HAP-1 (cell line): ENCODE measurements at places on chromosomes 7 and 10.

- DNase-seq: no peak
These were observed 23.7 kb downstream of the PARP12 start for GRCh38 chr7:140039066-140039465.

- peak; percentile 25 for DNase-seq
These were observed 59.8 kb downstream of the COL13A1 start for GRCh38 chr10:69861251-69862240.

GRCh38 chr7:155287284-155287935 is 10.3 kb upstream of the INSIG1 start:
- no peak for DNase-seq

DNA sequence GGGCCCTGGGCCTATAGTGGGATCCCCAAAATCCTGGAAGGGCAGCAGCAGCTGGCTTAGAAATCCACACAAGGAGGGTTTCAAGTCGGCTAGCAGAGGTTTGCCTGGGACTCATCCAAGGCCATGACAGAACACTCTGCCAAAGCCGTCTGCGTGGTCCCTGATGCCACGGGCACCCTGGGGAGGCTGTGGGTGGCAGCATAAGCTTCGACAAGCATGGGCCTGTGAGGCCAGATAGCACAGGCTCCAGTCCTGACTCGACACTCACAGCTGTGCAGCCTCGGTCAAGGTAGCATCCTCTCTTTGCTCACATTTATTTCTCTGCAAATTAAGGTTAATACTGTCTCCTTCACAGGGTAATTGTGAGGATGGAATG is 138.3 kb downstream of the JCAD start:
- no peak for DNase-seq

GRCh38 chr10:11197266-11197712 is 179.6 kb downstream of the CELF2 start:
- no peak for DNase-seq

- no peak for DNase-seq
These were observed 114.0 kb upstream of the CNTNAP2 start for GRCh38 chr7:146002431-146003078.

GRCh38 chr10:60044242-60044641 is 137.9 kb upstream of the CCDC6 start:
- no peak for DNase-seq

DNA sequence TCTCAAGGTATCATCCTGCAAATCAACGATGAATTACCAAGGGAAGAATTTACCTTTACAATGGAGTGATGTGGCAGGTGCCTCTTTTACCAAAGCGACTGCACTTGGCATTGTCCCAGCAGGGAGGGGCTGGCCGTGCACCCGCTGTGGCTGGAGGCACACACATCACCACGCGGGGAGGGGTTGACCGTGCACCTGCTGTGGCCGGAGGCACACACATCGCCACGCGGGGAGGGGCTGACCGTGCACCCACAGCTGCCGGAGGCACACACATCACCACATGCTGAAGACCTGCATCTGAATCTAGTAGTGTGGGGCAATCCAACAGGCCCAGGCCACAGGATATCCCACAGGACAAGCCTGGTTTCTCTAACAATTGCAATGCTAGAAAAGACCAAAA is 493.5 kb downstream of the DNAJB6 start:
- no peak for DNase-seq

DNA sequence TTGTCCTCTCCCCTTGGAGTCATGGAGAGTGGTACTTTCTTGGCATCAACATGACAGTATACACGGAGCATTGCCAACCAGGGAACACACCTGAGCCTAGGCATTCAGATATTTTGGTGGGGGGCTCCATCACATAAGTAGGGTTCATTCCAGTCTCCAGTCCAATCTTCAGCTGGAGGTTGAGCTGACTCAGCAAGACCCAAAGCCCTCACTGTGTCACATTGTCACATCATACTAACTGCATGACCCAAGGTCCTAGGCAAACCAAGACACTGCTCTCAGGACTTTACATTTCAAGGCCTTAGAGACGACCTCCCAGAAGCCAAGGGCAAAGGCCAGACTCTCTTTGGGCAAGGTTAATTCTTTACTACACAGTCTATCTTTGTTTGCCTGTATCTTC is 190.1 kb downstream of the TMEM178B start:
- no peak for DNase-seq

GRCh38 chr10:8049045-8049864 is 5.2 kb upstream of the GATA3 start:
- peak; percentile 62 for DNase-seq

- no peak for DNase-seq
These were observed 46.3 kb upstream of the NANOS1 start for GRCh38 chr10:118983263-118983662.

DNA sequence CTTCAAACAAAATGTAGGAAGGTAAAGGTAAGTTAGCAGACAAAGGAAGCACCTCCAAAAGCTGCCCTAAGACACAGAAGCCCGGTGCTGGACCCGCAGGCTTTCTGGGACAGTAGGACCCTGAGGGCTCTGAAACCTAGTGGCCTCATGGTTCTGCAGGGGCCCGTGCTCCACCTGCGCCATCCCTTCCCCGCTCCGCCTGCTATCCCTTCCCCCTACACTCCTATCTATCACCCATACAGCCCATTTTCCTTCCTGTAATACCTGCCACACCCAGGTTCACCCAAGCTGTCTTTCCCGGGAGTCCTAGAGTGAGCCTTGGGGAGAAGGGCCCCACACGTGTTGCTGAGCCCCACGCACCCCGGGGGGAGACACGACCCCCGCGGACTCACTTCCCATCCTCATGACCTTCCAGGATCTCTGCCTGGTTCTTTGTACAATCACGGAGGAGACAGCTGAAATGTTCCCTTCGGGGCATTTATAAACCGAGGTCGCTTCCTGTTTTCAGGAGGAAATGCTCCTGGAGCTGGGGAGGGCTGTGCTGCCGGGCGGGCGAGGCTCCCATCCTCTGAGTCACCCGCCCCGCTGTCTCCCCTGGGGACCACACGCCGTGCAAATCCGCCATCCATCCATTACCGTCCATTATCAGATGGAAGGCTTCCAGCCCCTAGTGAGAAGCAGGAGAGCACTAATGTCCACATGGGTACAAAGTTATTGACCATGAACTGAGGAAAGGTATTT is 251.7 kb upstream of the PITRM1 start:
- DNase-seq: no peak

DNA sequence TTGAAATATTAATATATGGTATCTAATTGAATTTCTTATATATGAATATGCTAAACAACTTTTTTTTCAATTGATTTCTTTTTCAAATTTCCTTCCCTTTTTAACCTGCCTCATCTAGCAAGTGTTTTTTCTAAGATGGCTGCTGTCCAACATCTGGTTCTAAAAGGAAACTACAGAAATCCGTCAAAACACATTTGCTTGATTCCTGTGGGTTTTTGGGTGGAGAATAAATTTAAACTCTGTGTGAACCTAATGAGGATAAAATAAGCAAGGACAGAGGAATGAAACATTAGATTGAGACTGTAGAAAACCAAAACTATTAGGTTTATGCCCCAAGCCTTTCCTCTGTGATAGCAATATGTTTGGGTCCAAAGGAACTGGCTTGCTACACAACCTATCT is 75.5 kb upstream of the STARD3NL start:
- no peak for DNase-seq

- DNase-seq: no peak
These were observed 1.1 kb upstream of the SEMA4G start for GRCh38 chr10:100968062-100968736.

- no peak for DNase-seq
These were observed 705 bp downstream of the SLF2 start for GRCh38 chr10:100913470-100913865.

GRCh38 chr7:105241198-105241597 is 147.5 kb downstream of the SRPK2 start:
- DNase-seq: no peak

GRCh38 chr10:71081229-71081560 is 131.2 kb upstream of the UNC5B start:
- DNase-seq: peak; percentile 4

DNA sequence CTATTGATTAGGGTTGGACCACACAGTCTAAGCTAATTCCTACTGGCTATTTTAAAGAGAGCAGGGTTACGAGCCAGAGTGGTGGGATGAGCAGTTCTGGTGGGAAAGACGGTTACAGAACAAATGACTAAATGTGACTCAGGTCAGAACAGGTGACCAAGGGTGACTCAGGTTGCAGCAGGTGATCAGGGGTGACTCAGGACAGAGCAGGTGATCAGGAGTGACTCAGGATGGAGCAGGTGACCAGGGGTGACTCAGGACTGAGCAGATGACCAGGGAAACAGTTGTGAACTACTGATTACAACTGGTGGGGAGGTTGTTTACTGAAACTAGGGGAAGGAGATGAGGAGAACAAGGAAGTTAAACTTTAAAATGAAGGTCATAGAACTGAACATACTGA is 366.3 kb downstream of the ABCA13 start:
- no peak for DNase-seq

- DNase-seq: no peak
These were observed 99.6 kb downstream of the C10orf90 start for GRCh38 chr10:126570621-126571602.

DNA sequence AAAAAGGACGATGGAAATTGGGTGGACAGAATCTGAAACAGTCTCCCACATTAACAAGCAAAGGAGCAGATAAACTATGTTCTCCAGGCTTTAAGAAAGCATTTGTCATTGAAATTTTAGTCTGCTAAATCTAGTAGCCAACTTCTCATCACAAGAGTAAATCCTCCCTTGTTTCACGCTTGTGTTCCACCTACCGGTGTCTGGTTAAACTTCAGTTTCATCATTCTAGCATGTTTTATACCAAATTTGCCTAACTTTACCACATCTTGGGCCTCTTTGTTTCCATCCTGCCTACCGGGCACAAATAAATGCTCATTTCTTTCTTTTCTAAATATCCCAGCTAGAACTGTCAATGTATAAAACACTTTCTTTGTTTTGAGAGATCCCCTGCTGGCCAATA is 5.8 kb downstream of the LIPA start:
- DNase-seq: no peak

GRCh38 chr7:26397332-26397731 is 105.7 kb downstream of the SNX10 start:
- no peak for DNase-seq

GRCh38 chr10:71909399-71910083 is 54.7 kb upstream of the CHST3 start:
- no peak for DNase-seq

DNA sequence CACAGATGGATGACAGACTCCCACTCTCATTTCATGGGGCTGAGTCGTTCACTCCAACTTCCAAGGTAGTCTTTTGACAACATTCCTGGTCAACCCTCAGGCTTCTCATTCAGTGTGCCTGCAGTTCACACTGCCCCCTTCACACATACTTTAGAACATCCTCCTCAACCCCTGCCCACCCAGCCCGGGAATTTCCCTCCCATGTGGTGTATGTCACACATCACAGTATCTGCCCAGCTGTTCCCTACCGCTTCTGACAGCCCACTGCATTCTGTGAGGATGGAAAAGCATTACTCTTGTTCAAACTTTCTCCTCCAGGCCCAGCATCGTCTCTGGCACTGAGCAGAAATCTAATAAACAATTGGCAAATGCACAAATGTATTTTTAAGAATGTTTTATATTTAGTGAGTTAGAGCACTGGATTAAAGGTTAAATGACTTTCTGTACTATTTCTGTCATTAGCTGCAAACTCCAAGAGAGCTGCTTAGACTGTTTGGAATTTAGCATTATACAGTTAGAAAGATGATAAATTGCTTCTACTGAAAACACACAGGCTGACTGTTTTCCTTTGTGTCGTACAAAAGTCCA is 110.4 kb downstream of the SFMBT2 start:
- DNase-seq: no peak

GRCh38 chr10:21292763-21293517 is 232.5 kb downstream of the SKIDA1 start:
- peak; percentile 81 for DNase-seq

GRCh38 chr10:3185386-3185785 is 12.8 kb upstream of the PITRM1 start:
- no peak for DNase-seq

GRCh38 chr10:30812018-30812851 is 182.7 kb upstream of the LYZL2 start:
- DNase-seq: no peak

GRCh38 chr7:111045449-111045848 is 45.5 kb upstream of the LRRN3 start:
- DNase-seq: no peak

DNA sequence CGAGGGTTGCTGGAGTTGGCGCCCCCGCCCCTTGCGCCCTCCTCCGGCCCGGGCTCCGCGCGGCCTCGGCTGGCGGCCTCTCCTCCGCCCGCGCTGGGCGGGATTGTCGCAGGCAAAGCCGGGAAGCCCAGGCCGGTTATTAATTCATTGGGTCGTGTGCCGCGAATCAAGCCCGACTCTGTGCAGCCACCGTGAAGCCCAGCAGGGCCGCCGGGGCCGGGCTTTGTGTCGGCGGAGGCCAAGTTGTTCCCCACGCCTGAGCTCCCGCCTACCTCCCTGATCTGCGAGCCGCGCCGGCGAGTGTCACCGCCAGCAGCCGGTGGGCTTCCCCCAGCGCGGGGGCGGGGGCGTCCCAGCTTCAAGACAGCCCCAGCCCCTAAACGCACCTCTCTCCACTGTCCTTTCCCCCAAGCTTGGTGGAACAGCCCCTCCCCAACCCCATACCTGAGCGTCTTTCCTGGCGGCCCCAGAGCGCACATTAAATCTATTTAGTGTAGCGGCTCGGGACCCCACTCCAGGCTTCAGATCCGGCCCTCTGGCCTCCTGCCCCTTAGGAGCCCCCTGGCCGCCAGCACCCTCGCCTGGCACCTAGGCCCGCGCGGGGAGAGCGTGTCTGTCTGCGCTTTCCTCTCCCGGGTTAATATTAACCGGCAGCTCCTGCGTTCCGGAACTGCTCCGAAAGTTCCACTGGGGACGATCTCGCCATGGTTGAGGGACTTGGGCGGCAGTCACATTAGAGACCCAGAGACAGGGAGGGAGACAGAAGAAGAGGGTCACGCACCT is 3.5 kb downstream of the SHH start:
- DNase-seq: peak; percentile 33

DNA sequence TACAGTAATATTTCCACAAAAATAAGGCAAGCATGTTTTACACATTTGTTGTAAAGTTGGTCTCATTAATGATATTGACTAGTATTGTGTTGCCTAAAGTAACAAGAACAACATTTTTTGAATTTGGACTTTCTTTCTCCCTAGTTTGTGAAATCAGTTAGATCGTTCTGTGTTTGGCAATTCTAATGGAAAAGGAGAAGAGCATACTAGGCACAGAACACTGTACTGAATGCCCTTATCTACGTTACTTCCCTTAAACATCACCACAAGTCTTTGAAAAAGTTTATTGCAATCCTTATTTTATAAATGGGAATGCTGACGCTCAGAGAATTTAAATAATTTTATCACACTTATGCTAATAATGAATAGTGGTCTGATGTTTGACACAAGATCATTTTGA is 372.2 kb downstream of the EXOC4 start:
- DNase-seq: no peak

GRCh38 chr7:159066816-159067575 is 77.7 kb downstream of the VIPR2 start:
- DNase-seq: no peak
